ENCODE measurements at places on chromosomes 7 and 10. TPM values are rescaled to one million over a fixed set of nuclear protein-coding genes. Genes with fewer than 3 reads are reported as not detected.

DNA sequence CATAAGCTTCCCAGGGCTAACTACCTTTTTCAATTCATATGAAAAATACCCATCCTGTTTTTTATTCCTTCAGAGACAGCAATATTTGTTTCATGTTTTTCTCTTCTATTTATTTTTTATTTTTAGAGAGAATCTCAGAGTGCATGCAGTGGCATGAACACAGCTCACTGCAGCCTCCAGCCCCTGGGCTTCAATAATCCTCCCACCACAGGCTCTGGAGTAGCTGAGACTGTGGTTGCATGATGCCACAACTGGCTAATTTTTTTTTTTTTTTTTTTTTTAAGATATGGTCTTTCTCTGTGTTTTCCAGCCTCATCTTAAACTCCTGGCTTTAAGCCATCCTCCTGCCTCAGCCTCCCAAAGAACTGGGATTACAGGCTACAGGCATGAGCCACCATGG lies 296.7 kb upstream of the AKR1E2 start:
- H3K4me3 ChIP-seq: no peak overlapping the region
- DNase-seq: no peak
- H3K27ac ChIP-seq: no peak overlapping the region
- no peaks in the 10 kb centered on the region for H3K27me3 ChIP-seq

Gene CADPS2
- 11.4 TPM for total RNA-seq

DNA sequence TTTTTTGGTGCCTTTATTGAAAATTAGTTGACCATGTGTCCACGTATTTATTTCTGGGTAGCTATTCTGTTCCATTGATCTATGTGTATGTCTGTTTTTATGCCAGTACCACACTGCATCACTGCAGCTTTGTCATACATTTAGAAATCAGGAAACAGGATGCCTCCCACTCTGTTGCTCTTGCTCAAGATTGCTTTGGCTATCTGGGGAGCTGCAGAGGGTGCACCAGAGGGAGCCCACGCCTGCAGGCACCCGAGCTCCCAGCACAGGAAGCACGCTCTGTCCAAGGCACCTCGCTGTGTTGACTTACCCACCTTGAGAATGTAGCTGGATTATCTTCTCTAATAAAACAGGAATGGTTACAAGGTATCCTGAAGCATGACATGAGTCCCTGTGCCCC lies 301.7 kb downstream of the TCERG1L start:
- H3K27ac ChIP-seq: no peak overlapping the region
- DNase-seq: no peak
- no peaks in the 10 kb centered on the region for H3K4me1 ChIP-seq
- H3K36me3 ChIP-seq: no peaks in the 10 kb centered on the region
- no peak overlapping the region for H3K4me3 ChIP-seq

DNA sequence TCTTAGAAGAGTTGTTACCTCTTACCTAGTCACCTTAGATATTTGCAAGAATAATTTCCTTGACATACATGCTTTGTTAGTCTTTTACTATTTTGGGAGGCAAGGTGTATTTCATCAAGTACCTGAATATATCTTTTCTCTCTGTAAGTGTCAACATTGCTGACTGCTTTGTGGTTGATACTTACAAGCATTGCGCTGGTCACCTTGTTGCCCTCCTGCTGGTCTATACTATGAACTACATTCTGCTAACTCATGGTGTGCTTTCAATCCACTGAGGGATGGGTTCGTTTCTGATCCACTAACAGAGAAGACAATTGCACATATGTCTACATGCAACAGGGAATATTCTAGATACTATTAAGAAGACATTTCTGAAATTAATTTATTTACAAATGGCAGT lies 837.8 kb upstream of the COBL start:
- DNase-seq: no peak
- no peak overlapping the region for H3K27ac ChIP-seq
- no peak overlapping the region for H3K4me3 ChIP-seq

GRCh38 chr7:78264105-78264504 lies 465.5 kb downstream of the PHTF2 start:
- H3K27ac ChIP-seq: no peak overlapping the region
- no peak overlapping the region for H3K4me3 ChIP-seq
- no peaks in the 10 kb centered on the region for H3K36me3 ChIP-seq
- no peaks in the 10 kb centered on the region for H3K27me3 ChIP-seq
- DNase-seq: no peak

DNA sequence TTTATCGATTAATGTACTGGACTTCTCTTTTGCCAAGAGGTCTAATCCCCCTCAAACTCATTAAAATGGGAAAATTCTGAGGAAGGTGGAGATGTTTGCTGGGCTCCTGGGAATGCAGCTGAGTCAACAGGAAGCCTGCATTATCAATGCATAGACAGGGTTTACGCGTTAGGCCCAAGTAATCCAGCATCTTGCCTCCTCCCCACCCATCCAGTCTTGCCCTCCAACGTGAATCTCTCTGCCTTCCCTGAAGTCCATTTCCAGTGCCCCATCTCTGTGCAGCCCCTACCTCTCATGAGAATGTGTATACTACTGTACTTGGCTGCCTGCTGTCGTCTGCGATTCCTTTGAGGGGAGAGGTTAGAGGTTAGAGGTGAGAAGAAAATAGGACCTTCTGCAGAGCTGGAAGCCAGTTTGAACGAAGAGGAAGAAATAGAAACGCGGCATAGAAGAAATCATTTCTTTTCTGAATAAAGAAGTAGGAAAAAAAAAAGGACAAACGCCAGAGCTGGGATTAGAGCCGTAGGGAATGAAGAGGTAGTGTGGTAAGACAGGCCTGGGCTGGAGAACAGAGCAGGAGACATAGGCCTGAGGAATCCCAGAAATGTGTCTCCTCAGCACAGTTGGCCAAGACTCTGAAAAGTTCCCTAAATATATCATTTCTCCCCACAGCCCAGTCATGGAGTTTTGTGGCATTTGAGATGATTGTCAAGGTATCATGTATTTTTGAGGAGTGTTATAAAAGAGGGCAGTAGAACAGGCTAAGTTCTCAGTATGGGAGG lies 75.6 kb downstream of the MYOF start:
- H3K4me3 ChIP-seq: no peak overlapping the region
- H3K36me3 ChIP-seq: no peaks in the 10 kb centered on the region
- H3K4me1 ChIP-seq: no peaks in the 10 kb centered on the region

DNA sequence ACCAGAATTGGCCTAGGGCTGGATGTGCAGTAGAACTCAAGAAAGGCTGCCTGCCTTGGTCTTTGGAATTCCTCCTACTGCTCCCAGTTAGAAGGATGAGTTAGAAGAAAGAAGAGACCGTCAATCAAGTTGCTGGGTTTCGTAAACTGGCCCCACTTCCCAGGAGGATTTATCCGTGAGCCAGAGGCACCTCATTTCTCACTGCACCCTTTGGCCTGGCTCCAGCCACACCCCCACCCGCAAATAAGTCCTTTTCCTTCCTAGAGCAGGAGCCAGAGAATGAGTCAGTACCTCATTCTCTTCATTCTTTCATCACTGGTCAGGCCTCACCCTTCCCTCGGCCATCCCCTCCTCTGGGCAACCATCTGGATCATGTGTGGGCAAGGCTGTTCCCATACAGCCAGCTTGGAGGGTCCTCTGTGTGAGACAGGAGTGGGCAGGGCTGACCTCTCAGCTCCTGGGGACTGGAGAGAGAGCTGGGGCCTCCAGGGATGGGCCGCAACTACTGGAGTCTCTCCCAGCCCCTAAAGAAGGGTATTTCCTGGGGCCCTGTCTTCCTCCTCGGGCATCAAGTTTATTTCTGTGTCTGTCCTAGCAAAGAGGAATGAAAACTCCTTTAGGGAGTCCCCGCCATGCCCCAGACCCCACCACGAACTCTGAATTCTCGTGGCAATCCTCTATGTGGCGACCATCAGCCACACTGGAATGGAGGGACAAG lies 87.2 kb upstream of the DUSP5 start:
- DNase-seq: no peak
- no peak overlapping the region for H3K4me3 ChIP-seq
- peaks cover 7% of the 10 kb centered on the region for H3K4me1 ChIP-seq
- no peak overlapping the region for H3K27ac ChIP-seq

Gene ABCB4
- total RNA-seq: 0.70 TPM

DNA sequence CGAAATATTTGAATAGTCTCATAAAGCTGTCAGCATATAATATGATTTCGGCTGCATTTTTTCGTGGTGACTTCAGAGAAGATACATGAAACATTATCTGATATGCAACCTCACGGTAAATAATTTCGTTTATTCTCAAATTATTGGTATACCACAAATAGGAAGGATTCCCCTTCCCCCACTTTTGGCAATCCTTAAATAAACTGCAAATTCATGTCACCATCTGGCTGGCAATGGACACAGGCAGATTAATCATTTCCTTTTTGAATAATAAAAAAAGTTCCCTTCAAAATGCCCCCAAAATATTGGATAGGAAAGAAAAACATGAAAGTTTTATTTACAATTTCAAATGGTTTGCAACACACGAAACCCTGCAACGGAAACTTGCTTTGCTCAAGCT lies 234.5 kb upstream of the MEOX2 start:
- no peak overlapping the region for H3K27ac ChIP-seq
- H3K27me3 ChIP-seq: no peaks in the 10 kb centered on the region
- H3K36me3 ChIP-seq: no peaks in the 10 kb centered on the region
- no peak overlapping the region for H3K4me3 ChIP-seq
- H3K4me1 ChIP-seq: no peaks in the 10 kb centered on the region

- H3K27me3 ChIP-seq: no peaks in the 10 kb centered on the region
- no peak overlapping the region for H3K4me3 ChIP-seq
- no peaks in the 10 kb centered on the region for H3K4me1 ChIP-seq
- no peak for DNase-seq
- H3K27ac ChIP-seq: no peak overlapping the region
Measured at GRCh38 chr10:59711871-59712494, 2.3 kb upstream of the SLC16A9 start.

DNA sequence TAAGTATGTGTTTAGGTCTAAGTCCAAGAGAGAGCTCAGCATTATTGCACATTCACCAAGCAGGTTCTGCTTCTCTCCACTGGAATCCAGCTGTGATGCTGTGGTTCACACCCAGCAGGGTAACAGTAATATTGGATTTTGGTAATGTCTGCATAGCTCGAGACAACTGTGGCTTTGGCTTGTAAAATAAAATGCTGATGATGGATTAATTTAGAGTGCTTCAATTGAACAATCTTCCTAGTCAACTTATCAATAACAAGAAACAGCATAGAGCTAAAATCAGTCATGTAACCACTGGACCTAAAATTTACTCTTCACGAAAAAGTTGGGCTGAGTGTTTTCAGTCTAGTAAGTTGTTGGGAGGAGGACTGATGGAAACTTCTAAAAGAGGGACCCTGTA lies 709.2 kb downstream of the TYW1 start:
- H3K36me3 ChIP-seq: no peaks in the 10 kb centered on the region
- H3K4me3 ChIP-seq: no peak overlapping the region
- no peaks in the 10 kb centered on the region for H3K4me1 ChIP-seq
- DNase-seq: no peak

Gene TMEM273
- 7.2 TPM for total RNA-seq

GRCh38 chr7:129150199-129150996 lies 5.9 kb downstream of the TSPAN33 start:
- no peaks in the 10 kb centered on the region for H3K4me1 ChIP-seq
- H3K4me3 ChIP-seq: no peak overlapping the region
- H3K36me3 ChIP-seq: no peaks in the 10 kb centered on the region
- H3K27me3 ChIP-seq: no peaks in the 10 kb centered on the region

DNA sequence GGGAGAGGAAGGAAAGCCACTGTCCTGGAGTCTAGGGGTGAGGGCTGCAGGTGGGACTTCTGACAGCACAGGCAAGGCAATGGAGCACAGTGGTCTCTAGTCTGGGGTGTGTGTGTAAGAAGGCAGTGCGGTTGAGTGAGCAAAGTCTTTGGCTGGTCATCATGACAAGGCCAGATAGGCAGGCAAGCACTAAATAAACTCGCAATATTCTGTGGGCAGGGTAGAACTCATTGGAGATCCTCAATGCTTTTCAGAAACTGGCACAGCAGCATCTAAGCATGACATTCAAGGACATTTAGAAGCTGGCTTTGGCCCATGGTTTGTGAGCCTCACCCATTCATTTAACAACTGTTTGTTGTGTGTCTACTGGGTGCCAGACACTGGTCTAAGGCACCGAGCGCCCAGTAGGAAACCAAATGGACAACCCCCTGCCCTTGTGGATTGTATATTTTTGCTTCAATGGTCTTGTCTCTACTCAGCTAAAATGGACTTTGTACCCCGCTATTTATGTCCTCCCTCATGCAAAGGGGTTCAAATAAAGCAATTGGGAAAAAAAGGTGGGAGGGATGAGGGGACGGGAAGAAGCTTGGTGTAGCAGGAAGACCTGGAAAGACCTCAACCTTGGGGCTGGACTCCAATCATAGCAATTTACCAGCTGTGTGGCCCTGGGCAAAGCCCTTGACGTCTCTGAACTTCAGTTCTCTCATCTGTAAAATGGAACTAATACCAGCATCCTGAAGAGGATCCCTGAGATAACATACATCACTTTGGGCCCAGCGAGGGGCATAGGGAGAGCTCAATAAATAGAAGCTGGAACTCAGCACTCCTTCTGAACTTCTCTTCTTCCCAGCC lies 116.0 kb downstream of the NEURL1 start:
- H3K36me3 ChIP-seq: no peaks in the 10 kb centered on the region
- no peaks in the 10 kb centered on the region for H3K27me3 ChIP-seq
- no peak for DNase-seq
- no peak overlapping the region for H3K27ac ChIP-seq

Gene CRTAC1
- total RNA-seq: 0.53 TPM

Gene ANKRD7
- not detected for total RNA-seq

Gene ACTL6B
- total RNA-seq: not detected

DNA sequence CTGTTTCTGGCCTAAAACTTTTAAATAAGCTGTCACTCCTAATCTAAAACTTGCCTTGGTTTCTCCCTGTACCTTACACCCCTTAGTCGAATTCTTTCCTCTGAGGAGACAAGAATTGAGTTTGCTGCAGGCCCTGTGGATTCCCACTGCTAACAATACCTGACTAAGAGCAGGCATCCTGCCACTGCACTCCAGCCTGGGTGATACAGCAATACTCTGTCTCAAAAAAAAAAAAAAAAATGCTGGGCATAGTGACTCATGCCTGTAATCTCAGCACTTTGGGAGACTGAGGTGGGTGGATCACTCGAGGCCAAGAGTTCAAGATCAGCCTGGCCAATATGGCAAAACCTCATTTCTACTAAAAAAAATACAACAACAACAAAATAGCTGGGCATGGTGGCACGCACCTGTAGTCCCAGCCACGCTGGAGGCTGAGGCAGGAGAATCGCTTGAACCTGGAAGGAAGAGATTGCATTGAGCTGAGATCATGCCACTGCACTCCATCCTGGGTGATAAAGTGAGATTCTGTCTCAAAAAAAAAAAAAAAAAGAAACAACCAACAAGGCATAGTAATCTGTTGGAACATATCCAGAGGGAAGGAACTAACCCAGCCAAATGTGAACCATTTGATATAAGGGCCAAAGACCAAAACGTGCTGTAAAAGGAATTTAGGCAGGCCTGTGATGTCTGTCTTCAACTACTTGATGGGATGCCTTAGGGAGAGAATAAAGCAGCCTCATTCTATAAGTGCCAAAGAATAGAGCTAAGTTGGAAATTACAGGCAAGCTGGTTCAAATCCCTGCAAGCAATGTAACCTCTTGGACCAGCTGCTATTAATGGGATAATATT lies 732.7 kb upstream of the AUTS2 start:
- no peak overlapping the region for H3K27ac ChIP-seq
- DNase-seq: no peak
- no peaks in the 10 kb centered on the region for H3K27me3 ChIP-seq
- H3K36me3 ChIP-seq: no peaks in the 10 kb centered on the region
- no peaks in the 10 kb centered on the region for H3K4me1 ChIP-seq

Gene GCK
- total RNA-seq: not detected

GRCh38 chr7:107027208-107027607 lies 17.3 kb upstream of the PRKAR2B start:
- H3K27me3 ChIP-seq: no peaks in the 10 kb centered on the region
- DNase-seq: no peak
- no peaks in the 10 kb centered on the region for H3K4me1 ChIP-seq

Data from Peyer's patch (tissue), 4 donors.